Cerebellum (tissue), 4 donors: ENCODE measurements at places on chromosomes 4 and X. TPM values are rescaled to one million over a fixed set of nuclear protein-coding genes. Genes with fewer than 3 reads are reported as not detected.

- DNase-seq: no peak
Observed at GRCh38 chr4:124640022-124640730, 72.4 kb downstream of the ANKRD50 start.

- peak; percentile 2 for DNase-seq
Observed at GRCh38 chrX:18938710-18939109, 45.2 kb downstream of the PHKA2 start.

DNA sequence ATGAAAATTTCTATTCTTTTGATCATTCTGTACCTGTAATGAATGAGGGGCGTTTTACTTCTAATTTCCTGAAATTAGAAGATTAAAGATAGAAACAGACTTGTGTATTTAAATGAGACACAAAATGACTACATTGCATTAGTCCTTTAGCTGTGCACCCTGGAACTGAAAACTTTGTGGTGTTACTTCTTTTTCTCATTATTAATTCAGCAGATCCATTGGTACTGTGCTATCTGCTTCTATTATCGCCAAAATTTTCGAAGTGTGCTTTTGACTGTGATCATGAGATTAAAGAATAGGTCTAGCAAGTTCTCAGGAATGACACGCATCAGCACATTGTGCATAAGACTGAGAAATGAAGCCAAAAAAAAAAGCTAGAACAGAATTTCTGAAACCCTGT is 1938.9 kb upstream of the TENM3 start:
- no peak for DNase-seq

FGFRL1 gene
- 5.3 TPM for total RNA-seq

DNA sequence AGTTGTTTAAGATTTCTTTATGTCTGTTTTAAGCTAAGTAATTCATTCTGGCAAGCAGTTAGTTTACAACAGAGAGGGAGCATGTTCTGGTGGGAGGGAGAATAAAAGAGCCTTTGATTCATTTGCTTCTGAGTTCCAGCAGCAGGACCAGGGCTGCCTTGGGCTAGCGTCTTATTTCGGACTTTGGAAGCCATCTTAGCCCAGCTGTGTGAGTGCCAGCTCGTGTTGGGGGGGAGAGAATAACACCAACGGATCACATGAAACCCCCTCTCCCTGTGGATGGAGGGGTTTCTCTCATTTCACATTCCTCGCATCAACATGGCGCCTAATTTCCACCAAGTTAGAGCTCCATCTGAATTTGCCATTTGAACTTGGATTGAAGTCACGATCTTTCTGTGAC is 7.4 kb downstream of the GAB1 start:
- no peak for DNase-seq
